ENCODE measurements at places on chromosomes 4 and X. TPM values are rescaled to one million over a fixed set of nuclear protein-coding genes. Genes with fewer than 3 reads are reported as not detected.

MAGED1 gene
- 356 TPM for polyA plus RNA-seq

CXCL8 gene
- polyA plus RNA-seq, result 0.17 TPM

GRCh38 chrX:125203365-125203736 lies 116.3 kb upstream of the TEX13C start:
- no peak for DNase-seq

- DNase-seq, result no peak
Observed at GRCh38 chrX:115491766-115492165, 69.2 kb upstream of the PLS3 start.

DNA sequence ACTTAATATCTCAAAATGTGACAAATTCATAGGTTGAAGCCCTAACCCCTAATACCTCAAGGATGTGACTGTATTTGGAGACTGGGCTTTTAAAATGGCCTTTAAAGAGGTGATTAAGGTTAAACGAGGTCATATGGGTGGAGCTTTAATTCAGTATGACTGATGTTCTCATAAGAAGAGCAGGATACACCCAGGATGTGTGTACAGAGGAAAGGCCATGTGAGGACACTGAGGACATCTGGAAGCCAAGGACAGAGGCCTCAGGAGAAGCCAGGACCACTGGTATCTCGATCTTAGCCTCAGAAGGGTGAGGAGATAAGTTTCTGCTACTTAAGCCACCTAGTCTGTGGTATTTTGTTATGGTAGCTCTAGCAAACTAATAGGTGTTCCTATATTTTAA lies 49.0 kb upstream of the SHISA3 start:
- no peak for DNase-seq

- DNase-seq, result no peak
Observed at GRCh38 chr4:11842620-11843263, 414.0 kb upstream of the HS3ST1 start.
